ENCODE measurements at places on chromosomes 4 and X.

DNA sequence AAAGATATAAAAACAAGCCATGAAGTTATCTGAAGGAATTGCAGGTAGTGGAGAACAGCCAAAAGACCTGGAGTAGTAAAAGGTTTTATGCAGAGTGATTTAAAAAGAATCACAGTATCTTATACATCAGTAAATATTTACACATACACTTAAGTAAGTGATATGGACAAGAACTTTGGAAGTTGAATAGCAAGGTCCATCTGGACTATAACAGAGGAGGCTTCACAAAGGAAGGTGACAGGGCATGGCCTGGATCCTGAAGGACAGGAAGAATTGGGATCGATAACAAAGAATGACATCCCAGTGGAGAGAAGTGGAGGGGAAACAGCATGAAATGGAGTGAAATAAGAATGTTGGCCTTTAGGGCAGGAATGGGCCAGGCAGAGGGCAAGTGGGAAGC is 46.2 kb downstream of the TET2 start:
- DNase-seq = no peak

- no peak for DNase-seq
These were observed 1248.3 kb downstream of the PCDH18 start for GRCh38 chr4:136283977-136284376.

GRCh38 chrX:40169193-40170101 is 71.7 kb upstream of the BCOR start:
- peak; percentile 68 for DNase-seq

DNA sequence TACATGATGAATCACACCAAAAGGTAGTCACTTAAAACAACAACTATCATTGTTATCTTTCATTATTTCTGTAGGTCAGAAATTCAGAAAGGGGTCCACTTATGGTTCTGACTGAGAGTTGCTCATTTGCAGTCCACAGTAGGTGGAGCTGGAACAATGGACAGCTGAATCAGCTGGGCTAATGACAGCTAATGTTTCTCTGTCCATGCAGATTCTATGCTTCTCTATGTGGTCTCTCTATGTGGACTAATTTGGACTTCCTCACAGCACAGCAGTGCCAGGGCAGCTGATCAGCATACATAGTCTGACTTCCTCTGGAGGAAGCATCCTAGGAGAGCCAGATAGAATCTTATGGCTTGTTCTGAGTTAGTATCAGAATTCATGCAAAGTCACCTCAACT is 131.7 kb upstream of the INTU start:
- DNase-seq = no peak

GRCh38 chr4:31741326-31741725 is 1021.2 kb downstream of the PCDH7 start:
- no peak for DNase-seq

DNA sequence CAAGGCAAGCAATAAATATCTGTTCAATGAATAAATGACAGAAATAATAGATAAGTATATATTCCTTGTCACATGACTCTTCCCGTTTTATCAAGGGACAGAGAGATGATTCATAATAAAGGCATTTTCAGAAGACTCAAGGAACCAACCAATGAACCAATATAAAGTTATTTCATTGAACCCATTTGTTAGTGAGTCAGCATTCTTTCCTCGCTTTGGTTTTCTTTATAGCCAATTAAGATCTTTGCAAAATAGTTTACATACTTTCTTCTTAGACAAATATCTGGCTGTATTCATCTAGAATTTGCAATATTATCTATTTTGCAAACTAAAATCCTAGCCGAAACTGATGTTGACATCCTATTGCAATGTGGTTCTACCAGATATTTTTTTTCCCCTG is 269.4 kb downstream of the IL15 start:
- no peak for DNase-seq

DNA sequence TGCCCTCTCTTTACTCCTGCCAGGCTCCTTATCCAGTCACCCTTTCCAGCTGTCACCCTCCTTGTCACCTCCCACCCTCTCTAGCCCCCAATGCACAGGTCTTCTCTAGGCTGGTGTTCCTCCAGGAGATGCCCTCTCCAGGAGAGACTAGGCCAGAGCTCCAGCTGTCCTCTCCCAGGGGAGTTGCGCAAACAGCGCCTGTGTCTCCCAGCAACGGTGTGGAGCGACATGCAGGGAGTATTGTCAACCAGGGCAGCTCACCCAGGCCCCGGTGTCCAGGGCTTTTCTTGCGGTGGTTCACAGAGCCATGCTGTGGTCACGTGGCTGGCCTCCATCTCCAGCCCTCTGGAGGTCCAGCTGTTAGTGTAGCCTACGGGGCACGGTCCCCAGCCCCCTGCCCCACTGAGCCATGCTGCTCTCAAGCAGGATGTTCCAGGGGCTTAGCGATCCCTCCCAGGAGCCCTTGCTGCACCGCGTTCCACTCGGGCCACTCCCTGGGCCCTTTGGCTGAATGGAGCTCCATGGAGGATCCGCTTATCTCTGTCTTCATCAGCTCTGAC is 34.8 kb downstream of the CCNQ start:
- no peak for DNase-seq

- no peak for DNase-seq
These were observed 118.8 kb downstream of the ZNF827 start for GRCh38 chr4:145819853-145820181.

DNA sequence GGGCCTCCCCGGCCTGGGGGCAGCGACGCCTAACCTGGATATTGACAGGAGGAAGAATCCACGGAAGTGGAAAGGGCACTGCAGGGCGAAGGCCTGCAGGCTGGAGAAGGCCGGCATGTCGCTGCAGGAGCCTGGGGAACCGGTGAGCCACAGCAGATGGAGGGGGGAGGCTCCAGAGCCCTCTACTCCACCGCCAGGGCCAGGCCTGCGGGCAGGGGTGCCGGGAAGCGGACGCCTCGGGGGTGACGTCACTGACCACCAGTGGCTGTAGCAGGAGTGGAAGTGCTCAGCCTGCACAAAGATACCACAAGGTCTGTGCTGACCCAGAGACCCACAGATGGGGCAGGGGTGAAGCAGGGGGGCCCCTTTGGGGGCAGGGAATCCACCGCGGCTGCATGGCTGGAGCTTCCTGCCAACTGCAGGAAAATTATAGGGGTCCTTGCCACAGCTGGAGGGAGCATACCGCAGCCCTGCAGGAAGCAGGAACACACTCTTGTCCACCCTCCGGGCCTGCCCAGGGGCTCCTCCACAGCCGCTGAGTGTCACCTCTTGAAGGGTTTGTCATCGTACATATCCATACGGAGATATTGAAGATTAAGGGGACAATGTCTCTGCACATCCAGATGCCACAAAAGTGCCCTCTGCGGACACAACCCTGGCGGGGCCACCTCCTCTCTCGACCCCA is 7.6 kb upstream of the HTRA3 start:
- DNase-seq = no peak

GRCh38 chrX:135632353-135632752 is 81.1 kb upstream of the CT45A1 start:
- DNase-seq = no peak

GRCh38 chrX:39752815-39753214 is 344.9 kb downstream of the BCOR start:
- no peak for DNase-seq

GRCh38 chrX:133846311-133846710 is 139.1 kb downstream of the GPC3 start:
- no peak for DNase-seq

GRCh38 chr4:145279122-145279960 is 99.0 kb upstream of the OTUD4 start:
- no peak for DNase-seq

DNA sequence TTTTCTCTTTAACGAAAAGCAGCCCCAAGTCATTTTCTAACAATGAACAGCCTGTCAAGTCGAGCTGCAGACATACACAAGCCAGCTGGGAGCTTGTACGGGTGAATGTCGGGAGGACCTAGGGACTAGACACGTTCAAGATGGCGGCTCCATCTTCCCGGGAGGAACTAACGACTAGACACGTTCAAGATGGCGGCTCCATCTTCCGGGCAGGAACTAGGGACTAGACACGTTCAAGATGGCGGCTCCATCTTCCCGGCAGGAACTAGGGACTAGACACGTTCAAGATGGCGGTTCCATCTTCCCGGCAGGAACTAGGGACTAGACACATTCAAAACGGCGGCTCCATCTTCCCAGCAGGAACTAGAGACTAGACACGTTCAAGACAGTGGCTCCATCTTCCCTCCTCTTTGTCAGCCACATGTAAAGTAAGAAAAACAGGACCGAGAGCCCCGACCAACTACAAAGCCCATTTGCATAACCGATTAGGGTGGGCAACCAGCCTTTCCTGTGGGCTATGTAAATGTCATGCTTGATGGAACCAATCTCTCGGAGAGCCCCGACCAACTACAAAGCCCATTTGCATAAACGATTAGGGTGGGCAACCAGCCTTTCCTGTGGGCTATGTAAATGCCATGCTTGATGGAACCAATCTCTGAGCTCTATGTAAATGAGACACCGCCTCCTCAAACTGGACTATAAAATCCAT is 175.5 kb downstream of the DHRSX start:
- no peak for DNase-seq

GRCh38 chr4:5992828-5993321 is 25.4 kb downstream of the C4orf50 start:
- no peak for DNase-seq

GRCh38 chr4:15234116-15234855 is 193.5 kb upstream of the C1QTNF7 start:
- no peak for DNase-seq

DNA sequence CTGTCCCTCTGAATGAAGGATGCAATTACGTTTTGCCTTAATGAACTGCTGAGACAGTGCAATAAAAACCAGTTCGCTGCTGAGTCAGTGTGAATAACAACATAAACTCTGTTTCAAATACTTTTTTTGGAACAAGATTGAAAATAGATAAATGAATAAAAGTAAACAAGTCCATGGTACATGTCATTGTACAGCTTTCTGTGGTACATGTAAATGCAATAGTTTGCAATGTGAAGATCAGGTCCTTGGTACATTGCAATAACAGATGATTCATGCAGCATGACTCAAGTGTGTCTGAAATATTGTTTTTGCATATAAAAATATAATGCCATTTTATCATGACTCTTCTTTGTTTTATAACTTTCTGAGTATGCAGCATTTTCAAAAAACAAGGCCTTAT is 193.4 kb upstream of the PACRGL start:
- no peak for DNase-seq

DNA sequence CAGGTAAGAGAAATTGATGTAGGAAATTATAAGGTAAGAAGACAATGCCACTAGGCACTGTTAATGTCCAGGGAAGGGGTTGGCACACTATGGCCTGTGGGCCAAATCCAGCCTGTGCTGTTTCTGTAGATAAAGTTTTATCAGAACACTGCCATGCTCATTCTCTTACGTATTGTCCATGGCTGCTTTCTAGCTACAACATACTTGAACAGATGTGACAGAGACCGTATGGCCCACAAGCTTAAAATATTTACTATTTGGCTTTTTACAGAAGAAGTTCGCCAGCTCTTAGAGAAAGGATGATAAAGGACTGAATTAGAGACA is 168.0 kb downstream of the CDS1 start:
- DNase-seq = no peak

- DNase-seq = no peak
These were observed 73.6 kb downstream of the STK32B start for GRCh38 chr4:5124876-5125275.

DNA sequence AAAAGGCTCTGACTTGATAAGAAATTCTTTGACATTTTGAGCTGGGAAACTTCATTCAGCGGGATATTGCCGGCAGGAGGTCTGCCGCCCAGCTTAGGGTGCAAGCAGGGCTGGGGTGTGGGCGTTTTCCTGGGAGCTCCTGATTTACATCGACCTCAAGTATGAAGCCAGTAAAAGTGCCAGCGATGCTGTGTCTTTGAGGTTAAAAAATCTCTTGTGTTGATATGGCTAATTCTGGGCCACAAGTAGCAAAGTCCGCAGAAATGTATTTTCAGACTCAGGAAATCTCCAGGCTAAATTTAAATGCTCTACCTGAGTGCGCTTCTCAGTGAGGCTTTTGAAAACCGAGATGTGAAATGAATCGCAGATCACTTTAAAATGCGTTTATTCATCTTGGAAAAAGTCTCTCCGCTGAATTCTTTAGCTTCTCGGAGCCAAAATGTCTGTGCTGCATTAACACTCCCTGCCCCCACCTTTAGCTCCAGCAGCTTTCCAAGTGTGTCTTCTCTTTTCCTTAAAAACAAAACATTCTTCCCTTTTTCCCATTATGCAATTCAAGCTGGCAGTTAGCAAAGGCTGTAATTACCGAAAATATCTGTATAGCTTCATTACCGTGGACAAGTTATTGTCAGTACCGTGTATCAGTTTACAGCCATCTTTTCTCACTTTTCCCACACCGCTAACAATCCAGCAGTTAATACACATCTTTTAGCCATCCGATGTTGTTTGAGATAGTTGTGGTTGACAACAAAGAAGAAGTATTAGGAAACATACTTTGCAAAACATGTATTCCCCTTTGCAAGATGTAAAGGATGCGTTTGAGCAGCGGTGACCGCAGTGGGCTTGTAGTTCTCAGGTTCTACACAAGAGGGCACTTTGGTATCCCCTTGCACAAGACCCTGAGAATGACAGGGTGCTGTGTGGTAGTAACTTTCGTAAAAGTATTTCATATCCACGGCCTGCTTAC is 136.0 kb upstream of the STX18 start:
- DNase-seq = no peak

GRCh38 chr4:132230025-132230424 is 919.1 kb upstream of the PCDH10 start:
- no peak for DNase-seq

DNA sequence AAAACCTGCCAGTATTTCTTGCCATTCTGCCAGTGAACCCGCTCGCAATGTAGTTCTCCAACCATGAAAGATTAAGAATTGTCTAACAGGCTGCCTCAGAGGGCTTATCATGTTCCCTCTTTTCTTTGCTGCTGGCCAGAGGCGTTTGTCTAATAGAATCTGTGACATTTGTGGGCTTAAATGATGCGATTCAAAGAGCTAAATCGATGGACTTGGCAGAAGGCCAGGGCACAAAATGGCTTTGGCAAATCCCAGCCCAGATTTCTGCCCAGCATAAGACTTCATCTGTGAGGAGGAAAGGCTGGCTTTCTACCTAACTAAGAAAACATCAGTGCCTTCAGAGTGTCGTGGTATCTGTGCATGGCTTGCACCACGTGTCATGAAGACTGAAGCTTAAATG is 79.9 kb downstream of the TRPC5OS start:
- no peak for DNase-seq

DNA sequence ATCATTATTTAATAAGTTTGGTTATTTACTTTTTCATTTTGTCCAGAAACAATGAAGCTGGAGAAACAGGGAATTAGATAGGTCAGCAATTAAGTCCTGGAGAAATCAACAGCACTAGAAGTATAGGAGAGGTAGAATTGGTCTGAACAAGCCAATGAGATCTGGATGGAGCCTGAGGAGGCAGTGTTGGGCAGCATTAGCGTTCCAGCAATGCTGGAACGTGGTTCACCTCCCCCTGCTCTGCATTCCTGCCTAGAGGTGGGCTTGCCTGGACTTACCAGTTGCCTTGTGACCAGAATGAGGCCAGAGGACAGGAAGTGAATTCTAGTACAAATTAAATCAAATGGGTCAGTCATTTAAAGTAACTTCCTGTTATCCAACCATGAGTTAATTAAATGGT is 4.6 kb downstream of the RASSF6 start:
- DNase-seq = no peak

GRCh38 chr4:155681886-155682285 is 15.2 kb downstream of the GUCY1A1 start:
- DNase-seq = no peak

GRCh38 chr4:123731035-123731434 is 334.4 kb downstream of the SPRY1 start:
- DNase-seq = no peak

Measured in effector memory CD8-positive, alpha-beta T cell (primary cell).